NCI-H1092 (cell line): ENCODE measurements at places on chromosomes 2 and 18.
A peak's percentile ranks its signal among the peaks of the same experiment; 100 is the strongest.

GRCh38 chr18:72922895-72923294 lies 55.1 kb upstream of the NETO1 start:
- DNase-seq: no peak

- no peak for DNase-seq
Measured at GRCh38 chr2:29697715-29698114, 223.7 kb downstream of the ALK start.

DNA sequence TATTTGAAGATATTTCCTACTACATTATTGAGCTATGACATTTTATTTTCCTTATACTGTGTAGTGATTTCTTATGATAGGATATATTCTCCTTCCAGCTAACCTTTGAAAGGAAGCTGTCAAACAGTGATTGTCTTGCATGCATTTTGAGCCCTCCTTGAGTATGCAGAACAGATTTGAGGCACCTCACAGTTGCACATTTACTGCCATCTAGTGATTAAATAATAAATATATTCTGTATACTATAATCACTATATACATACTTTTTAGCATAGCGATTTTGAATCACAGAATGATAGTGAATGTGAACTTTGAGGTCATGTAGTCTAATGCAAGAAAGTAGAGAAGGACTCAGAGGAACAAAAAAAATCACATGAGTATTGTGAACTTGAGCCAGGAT lies 268.4 kb upstream of the CDH19 start:
- DNase-seq: peak; percentile 3

DNA sequence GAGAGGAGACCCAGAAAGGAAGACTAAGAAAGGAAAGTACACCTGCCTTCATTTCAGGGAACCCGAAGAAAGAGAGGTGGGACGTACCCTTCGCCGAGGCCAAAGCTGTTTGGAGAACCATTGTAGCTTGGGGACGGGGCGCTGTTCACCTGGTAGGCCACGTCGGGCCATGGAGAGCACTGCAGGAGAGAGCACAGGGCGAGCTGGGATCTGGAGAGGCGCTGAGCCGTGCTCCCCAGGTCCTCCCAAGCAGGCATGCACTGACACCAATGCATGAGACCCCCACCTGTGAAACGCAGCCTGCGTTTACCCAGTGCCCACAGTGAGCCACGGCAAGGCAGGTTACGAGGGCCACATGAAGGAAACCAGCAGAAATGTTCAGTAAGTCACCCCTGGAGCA lies 45.5 kb downstream of the TFCP2L1 start:
- no peak for DNase-seq

GRCh38 chr2:134207589-134208209 lies 46.2 kb upstream of the MGAT5 start:
- DNase-seq: peak; percentile 8

DNA sequence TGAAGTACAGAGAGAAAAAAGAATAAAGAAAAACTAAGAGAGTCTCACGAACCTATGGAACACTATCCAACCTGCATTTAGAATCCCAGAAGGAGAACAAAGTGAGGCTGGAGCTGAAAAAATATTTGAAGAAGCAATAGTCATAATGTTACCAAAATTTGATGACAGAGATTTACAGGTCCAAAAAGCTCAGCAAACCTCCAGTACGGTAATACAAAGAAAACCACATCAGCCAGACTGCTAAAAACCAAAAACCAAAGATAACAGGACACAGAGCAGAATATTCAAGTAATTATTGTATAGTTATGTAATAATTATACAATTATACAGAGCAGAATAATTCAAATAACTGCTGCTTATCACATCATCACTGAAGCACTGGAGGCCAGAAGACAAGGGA lies 23.7 kb downstream of the ATL2 start:
- no peak for DNase-seq

GRCh38 chr18:30920757-30921156 lies 121.8 kb downstream of the DSC3 start:
- DNase-seq: no peak

DNA sequence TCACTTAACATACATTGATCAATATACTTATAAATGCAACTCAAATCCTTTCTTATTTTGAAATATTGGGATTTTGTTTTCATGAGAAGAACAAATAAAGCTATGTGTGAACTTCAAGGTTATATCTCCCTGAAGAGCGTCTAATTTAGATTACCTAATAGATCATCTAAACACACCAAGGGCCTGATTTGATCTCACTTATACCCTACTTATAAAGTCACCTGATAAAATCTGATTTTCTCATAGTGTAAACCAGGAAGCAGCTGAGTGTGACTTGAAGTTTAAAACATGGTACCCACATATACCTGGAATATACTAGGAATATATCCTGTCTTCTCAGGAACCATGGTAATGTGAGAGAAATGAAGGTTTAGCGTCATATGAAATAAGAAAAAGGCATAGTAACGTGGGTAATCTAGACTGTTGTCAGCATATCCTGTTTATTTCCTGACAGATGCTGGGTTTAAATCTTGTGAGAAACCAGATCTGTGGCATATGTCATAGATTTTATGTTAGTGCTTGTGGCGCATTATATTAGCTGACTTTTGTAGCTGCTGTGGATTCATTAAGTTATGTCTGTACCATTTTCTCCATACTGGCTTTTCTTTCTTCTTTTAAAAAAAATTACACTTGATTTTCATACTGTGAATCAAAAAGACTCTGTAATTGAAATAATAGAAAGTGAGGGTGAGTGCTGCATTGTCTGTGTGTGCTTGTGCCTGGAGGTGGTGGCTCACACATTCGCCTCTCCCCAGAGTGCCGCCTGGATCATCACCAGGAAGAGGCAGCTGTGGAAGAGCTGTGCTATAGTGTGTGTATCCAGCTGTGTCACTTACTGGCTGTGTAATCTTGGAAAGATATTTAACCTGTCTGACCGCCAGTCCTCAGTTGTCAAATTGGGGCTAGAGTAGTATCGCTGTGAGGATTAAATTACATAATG lies 164.0 kb downstream of the MYO3B start:
- peak; percentile 27 for DNase-seq

DNA sequence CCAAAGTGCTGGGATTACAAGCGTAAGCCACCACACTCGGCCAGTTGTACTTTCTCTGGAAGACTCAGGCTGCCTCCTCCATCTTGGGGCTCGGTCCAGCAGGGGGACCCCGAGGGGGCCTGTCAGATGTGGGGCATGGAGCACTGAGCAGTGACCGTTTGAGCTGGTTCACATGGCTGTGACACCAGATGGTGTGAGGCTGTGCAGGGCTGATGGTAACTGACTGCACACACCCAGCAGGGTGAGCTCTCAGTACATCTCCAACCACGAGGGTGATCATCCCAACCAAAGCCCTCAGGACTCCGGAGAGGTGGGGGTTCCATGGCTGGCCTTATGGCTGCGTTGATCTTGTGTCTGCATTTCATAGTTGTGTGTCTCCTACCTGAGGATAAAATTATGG lies 63.4 kb downstream of the FAM168B start:
- DNase-seq: no peak

DNA sequence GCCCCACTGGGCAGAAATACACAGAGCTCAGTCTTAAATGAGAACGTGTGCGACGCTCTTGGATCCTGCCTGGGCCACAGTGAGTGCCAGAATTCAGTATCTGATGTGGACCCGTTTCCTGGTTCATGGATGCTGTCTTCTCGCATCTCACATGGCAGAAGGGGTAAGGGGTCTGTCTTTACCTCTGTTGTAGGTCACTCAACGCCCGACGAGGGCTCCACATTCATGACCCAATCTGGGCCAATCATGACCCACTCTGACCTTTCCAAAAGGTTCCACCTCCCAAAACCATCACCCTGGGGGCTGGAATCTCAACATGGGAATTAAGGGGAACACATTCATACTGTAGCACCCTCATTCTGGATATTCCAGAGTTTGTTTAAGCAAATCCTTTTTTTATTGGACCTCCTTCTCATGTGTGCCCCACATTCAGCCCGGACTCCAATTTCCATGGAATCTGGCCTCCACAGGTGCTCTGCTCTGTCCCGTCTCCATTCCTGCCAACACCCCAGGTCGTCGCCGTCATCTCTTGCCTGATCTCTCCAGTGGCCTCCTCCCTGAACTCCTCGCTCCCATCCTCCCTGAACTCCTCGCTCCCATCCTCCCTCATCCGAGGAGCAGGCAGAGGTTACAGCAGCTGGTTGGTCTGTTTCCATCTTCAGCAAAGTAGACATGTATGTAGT lies 78.9 kb upstream of the OTOS start:
- no peak for DNase-seq

- DNase-seq: no peak
Measured at GRCh38 chr2:101777337-101777736, 79.8 kb downstream of the MAP4K4 start.

GRCh38 chr2:7133521-7133920 lies 216.3 kb downstream of the RNF144A start:
- no peak for DNase-seq

GRCh38 chr2:181465676-181466375 lies 8.6 kb downstream of the ITGA4 start:
- no peak for DNase-seq

DNA sequence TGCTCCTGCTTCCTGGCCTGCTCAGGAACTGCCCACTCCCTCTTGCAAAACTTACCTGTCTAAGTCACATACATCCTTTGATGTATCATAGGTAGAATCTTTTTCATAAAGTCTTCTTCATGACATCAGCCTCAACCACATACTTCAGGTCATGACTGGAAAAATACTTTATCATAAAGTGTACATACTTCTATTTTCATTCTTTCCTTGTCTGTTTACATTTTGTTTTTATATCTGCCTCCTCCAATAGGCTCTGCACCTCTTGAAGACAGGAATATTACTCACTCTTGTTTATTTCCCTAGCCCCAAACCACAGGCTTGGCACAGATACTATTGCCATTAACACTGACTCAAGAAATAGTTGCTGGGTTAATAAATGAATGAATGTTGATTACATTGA lies 43.6 kb upstream of the ZNF804A start:
- DNase-seq: no peak

GRCh38 chr2:85431570-85432205 lies 13.2 kb downstream of the SH2D6 start:
- DNase-seq: no peak

- DNase-seq: no peak
Measured at GRCh38 chr2:182999348-183000028, 38.8 kb downstream of the NCKAP1 start.

DNA sequence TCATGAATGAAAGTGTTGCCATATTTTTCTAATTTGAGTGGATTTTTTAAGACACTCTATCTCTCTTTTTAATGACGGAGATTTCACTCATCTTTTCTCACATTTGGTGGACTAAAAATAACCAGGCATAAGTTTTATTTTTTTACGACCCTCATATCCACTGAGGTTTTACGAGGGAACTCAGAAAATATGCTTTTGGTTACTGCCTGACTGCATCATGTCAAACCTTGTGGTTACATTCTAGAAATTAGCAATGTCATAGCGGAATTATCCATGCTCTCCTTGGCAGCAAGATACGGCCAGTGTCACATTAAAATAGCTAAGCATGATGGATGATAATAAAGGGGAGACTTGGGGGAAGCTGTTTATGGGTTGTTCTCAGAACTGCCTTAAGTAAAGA lies 428.6 kb upstream of the FSHR start:
- DNase-seq: no peak

- DNase-seq: no peak
Measured at GRCh38 chr18:40124107-40124506, 1830.9 kb upstream of the PIK3C3 start.

- DNase-seq: no peak
Measured at GRCh38 chr2:104825124-104825865, 28.6 kb upstream of the POU3F3 start.

- no peak for DNase-seq
Measured at GRCh38 chr2:38185012-38185491, 109.1 kb upstream of the CYP1B1 start.

- no peak for DNase-seq
Measured at GRCh38 chr2:154306266-154306970, 392.1 kb upstream of the KCNJ3 start.

DNA sequence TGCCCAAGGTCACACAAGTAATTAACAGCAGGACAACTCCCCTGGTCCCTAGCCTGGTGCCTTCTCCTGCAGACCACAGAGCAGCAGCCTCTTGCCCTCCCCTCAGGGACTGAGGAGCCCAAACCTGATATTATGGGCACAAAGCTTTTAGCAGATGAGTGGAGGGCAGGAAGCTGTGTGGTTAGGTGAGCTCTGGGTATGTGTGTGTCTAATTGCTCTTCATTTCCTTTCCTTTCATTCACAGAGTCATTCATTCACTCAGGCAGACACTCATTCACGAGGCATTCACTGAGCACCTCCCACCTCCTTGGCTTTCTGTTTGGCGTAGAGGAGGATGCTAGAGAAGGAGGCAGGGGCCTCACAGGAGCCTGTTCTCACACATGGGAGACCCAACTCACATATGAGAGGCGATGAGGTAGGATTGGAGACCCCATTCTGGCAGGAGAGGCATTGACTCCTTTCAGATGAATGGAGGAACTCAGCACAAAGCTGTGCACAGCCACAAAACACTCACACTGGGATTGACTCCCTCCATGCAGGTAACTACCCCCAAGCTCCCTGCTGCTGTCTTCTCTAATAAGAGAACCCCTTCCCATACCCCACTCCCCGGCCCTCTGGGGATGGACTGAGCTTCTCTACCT lies 306.8 kb upstream of the SKOR2 start:
- no peak for DNase-seq

DNA sequence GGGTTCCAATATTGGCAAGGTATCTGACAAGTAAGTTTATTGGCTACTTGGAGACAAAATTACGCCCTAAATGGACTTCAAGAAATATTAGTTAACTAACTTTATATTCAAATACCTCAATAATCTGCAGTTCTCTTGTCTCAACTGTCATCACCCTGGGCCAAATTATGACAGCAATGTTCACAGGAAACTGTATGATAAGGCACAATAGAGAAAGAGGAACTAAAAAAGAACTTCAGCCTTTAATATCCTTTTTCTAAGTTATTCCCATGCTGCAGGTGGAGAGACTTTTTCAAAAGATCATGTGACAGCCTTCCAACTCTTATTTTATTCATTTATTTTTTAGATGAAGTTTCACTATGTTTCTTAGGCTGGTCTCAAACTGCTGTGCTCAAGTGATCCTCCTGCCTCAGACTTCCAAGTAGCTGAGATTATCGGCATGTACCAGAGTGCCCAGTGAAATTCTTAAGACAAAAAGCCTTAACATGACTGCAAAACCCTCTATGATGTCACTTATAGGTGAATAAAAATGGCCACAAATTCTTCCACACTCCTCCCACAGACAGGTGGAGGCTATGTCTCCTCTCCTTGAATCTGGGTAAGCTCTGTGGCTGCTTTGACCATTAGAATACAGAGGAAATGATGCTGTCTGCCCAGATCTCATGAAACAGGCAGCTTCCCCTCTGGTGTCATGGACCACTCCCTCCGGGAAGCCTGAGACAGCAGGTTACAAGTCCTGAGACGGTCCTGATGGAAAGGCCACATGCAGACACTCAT lies 211.0 kb downstream of the TGIF1 start:
- DNase-seq: no peak
